ENCODE measurements at places on chromosomes 3 and 15. TPM values are rescaled to one million over a fixed set of nuclear protein-coding genes. Genes with fewer than 3 reads are reported as not detected.

SEMA7A gene
- total RNA-seq = 1.3 TPM

SMAD6 gene
- total RNA-seq = 101 TPM

DNA sequence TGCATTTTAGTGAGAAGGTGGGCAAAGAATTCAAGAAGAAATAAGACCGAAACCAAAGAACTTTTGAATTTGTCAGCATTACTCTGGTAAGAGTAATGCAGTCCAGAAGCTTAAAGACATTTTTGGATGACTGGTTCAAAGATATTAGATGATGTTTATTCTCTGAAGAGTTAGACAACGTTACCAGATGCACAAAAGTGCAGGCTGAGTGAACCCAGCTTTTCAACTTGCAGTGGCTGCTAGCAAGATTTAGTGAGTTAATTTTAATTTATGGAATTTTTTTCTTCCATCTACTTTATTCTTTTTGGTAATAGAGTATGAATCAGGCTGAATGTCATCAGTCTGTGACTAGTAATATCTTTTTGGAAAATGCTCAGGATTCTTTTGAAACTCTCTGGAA lies 267.3 kb upstream of the AZI2 start:
- no peak for DNase-seq

TBL1XR1 gene
- 107 TPM for total RNA-seq

GRCh38 chr3:193774272-193774915 lies 181.4 kb downstream of the OPA1 start:
- DNase-seq = no peak

GRCh38 chr15:64045101-64045435 lies 1.2 kb downstream of the DAPK2 start:
- DNase-seq = no peak

GRCh38 chr15:101646672-101647071 lies 5.5 kb downstream of the TM2D3 start:
- DNase-seq = no peak

USP4 gene
- 8.0 TPM for total RNA-seq
